ENCODE measurements at places on chromosomes 12 and 14. TPM values are rescaled to one million over a fixed set of nuclear protein-coding genes. Genes with fewer than 3 reads are reported as not detected.

- peak; percentile 15 for DNase-seq
These were observed 44.9 kb downstream of the ATP2B1 start for GRCh38 chr12:89663577-89664357.

Gene SRSF9
- 208 TPM for total RNA-seq

- DNase-seq: no peak
These were observed 66.3 kb upstream of the ESRRB start for GRCh38 chr14:76309572-76310162.

Gene ASB2
- not detected for total RNA-seq

Gene VCPKMT
- 5.3 TPM for total RNA-seq

DNA sequence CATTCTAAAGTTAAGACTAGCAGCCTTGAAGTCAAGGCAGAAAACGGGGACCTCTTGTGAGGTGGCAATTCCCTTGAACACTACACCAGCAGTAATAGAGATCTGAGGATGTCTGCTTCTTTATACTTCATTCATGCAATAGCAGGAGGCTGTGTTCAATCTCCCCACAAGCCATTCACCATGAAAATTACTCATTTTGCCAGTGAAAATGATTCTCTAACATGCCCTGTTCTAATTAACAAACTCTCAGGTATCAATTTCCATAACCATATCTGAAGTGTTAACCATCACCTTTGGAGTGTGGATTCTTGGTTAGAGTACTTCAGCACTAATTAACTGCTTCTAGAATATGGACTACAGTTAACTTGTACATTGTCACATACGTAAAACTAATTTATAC, 3.4 kb upstream of the GLIPR1 start:
- DNase-seq: no peak

Gene TMEM179
- not detected for total RNA-seq

Gene CBLN3
- total RNA-seq: 1.0 TPM

Gene LRRIQ1
- total RNA-seq: 0.68 TPM

DNA sequence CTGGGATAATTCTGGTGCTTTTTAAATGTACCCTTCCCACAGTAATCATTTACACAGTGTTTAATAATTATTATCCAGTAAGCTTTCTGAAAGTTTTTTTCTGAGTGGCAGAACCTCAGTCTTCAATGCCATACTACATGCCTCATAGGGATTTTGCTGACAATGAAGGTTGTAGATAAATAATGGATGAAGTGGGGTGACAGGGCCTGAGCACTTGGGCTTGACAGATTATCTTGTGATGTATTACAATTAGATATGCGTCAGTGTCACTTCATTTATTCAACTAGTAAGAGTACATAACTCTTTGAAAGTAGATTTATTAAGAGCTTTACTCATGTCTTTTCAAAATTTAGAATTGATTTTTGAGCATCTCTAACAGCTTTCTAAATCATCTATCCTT, 176.1 kb downstream of the PDZRN4 start:
- no peak for DNase-seq

DNA sequence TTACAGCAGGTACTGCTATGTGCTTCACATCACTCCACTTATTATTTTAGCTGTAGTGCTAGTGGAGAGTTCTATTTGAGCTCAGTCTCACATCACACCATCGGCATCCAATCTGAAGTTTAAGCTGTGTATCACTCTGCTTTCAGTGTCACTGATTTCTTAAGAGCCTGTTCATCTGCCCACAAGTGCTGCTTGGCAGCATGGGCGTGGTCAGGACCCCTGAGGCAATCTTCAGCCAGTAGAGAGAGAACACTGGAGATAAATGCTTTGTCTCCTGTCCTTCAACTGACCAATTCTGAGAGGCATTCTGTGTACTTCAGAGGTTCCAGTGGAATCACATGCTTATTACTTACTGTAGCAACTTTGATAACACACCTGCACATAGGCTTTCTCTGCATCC, 728.8 kb downstream of the RPS29 start:
- no peak for DNase-seq

DNA sequence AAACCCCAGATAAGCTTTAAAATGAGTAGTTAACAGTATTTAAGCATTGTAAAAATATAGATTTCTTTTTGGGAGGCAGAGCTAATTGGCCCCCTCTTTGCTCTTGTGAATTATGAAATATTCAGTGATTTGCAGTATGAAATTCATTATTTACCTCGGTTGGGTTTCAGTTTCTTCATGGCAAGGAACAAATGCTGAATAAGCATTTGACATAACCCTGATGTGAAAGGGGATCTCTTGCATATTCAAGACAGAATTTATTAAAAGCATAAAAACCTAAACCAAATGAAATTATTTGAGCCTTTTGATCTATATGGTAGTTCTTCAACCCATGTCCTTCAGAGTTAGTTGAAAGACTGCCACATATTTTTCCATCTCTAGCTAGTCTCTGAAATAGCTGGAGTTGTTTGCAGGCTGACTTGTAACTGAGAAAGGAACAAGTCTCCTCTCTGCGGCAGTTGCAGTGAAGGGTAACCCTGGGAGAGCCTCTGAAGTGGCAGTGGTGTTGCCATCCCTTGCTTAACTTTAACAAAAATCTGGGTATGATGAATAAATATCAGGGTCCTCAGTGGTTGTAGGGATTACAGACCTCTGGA, 690 bp downstream of the AKAP6 start:
- DNase-seq: no peak

DNA sequence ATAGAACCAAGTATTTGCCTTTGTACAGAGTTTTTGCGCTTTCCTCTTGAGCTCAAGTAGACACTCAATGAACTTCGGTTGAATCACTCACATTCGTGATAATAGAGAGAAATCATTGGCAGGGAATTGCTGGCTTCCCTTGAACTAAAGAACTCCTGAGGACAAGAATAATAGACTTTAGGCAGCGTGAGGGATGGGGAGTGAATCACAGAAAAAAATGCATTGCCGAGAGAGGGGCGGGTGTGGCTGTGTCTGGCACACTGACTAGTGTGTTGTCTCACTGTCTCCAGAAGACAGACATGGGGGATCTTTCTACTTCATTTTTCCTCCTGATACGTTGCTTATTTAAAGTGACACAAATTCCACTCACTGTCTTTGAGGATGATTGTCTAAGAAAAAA, 805.2 kb downstream of the BCL11B start:
- no peak for DNase-seq

DNA sequence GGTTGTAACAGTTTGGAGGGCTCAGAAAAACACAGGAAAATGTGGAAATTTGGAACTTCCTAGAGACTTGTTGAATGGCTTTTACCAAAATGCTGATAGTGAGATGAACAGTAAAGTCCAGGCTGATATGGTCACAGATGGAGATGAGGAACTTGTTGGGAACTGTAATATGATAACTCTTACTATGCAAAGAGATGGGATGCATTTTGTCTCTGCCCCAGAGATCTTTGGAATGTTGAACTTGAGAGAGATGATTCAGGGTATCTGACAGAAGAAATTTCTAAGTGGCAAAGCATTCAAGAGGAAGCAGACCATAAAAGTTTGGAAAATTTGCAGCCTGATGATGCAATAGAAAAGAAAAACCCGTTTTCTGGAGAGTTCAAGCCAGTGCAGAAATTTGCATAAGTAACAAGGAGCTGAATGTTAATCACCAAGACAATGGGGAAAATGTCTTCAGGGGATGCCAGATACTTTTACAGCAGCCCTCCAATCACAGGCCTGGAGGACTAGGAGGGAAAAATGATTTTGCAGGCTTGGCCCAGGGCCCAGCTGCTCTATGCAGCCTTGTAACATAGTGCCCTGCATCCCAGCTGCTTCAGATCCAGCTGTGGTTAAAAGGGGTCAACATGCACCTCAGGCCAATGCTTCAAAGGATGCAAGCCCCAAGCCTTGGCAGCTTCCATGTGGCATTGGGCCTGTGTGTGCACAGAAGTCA, 572.7 kb upstream of the ATP2B1 start:
- no peak for DNase-seq

GRCh38 chr12:126773012-126773411, 1494.0 kb upstream of the TMEM132C start:
- DNase-seq: no peak

DNA sequence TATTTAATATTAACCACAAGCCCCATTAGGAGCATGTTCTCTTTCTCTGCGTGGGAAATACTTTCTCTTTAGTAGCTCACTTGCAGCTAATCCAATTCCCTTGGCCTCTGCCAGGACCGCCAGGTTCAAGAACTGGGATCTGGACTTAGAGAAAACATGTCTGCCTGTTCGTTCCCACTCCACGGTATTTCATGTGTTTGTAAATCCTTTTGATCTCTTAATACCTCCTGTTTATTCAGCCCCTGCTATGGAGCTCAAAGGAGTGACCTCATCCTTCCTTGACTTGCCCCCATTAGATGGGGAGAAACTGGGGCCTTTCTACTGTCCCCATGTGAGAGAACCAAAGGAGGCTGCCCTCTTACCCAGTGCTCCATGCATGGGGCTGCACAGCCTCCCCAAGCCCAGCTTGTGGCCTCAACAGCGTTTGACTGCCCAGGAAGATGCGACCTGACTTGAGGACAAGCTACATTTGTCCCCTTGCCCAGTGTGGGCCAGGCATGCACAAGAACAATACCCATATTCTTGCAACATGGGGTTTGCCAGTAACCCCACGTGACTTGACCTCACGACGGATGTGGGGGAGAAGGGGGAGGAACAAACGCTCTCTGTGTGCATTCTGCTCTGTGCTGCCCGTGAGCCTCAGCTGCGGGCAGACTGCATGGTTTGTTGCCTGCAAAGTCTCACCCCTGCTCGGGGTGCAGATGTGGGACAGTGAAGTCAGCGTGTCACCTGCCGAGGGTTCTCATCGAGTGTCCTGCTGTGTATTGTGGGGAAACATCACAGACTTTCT, 30.3 kb downstream of the CD9 start:
- peak; percentile 54 for DNase-seq

Gene RPGRIP1
- total RNA-seq: not detected

Gene GALNT16
- total RNA-seq: 0.19 TPM

- DNase-seq: no peak
These were observed 14.2 kb upstream of the SLC24A4 start for GRCh38 chr14:92308716-92309115.

Gene MYF5
- not detected for total RNA-seq

DNA sequence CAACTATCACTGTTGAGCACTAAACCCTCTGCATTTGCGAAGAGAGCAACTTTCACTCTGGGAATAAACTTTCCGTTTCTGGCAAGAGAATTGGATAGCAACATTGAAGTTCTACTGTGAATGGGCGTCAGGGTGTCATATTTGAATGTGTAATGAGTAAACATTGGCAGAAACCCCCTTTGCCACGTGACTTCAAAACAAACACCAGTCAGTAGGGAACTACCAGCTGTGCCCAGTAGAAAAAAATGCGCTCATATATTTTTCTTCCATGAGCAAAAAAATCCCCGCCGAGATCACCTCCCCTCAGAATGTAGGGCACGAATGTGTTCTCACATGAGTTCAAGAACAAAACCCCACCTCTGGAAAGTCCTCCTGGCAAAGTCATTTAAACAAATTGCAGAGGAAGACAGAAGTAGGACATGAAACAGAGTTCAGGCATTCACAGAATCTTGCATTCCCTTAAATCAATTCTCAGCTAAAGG, 80.6 kb downstream of the BTG1 start:
- peak; percentile 30 for DNase-seq

DNA sequence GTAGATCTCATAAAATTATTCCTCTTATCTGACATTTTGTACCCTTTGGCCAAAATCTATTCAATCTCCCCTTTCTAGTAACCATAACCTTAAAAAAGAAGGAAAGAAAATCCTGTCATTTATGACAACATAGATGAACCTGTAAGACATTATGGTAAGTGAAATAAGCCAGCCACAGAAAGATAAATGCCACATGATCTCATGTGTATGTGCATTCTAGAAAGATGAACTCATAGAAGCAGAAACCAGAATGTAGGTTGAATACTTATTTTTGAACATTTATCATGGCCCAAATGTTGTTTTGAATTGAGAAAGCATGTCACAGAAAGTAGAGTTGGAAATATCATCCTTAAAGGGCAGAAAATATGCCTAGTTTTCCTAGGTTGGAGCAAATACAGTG, 1053.6 kb downstream of the SLC6A15 start:
- no peak for DNase-seq

GRCh38 chr12:6065863-6066199, 58.6 kb downstream of the VWF start:
- DNase-seq: no peak

Gene SERPINA5
- total RNA-seq: 0.33 TPM

DNA sequence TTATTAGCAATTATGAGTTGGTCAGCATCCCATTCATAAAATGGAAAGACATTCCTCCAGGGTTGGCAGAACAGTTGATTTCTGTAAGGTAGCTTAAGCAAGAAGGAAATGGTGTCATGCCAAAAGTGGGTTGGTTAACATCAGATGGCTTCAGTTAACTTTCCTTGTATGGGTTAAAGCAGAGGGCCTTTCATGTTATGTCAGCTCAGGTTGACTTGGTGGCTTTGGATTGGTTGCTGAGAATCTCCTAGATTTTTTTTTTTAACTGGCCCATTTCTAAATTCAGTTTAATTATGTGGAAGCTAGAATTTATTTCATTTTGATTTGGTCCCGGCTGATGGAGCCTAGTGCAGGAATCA, 87.8 kb downstream of the BBS10 start:
- DNase-seq: peak; percentile 66

- no peak for DNase-seq
These were observed 35.5 kb upstream of the CDKL1 start for GRCh38 chr14:50432131-50432530.

Gene TAS2R46
- total RNA-seq: 2.4 TPM

Gene FITM1
- 0.51 TPM for total RNA-seq

Gene MOAP1
- 30.6 TPM for total RNA-seq

DNA sequence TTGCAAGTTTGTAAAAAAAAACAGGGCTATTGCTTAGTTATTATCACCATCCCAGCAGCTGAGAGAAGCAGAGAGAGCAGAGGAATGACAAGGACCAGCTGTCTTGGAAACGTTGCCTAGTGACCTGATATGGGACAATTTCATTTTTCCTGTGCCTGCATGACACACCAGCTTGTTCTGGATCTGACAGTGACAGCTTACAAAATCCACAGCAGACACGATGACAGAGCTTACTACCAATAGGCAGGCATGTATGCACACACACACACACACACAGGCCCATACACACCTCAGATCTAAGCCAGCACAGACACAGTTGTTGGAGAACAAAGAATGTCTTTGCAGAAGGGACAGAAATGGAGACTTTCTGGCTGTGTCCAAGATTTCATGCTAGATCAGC, 25.4 kb downstream of the HSPB8 start:
- DNase-seq: no peak

DNA sequence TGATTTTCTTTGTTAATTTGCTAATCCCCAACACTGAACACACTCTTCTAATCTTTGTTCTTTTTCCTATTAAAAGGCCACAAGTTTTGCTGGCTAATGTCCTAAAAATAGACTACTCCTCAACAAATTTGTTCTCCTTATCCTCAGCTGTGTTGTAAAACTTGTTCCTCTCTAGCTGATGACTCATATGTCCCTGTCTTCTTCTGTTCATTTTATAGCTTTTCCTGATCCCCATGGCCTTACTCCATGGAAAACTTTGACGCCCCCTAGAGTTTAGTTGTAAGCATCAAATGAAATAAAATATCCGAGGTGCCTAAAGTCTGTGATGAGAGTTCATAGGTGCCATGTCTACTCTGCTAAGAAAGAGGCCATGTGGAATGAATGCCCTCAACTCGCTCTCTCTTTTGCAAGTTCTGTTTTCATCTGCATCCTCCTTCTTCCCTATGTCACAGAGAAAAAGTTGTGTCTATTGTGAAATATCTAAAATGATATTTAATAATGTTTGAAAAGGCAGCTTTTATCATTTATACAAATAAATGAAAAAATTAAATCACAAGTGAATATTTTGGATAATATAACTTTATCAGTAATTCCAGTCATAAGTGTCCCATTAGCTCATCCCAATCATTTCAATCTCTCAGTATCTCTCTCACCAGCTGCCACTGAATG, 237.9 kb downstream of the IPO8 start:
- peak; percentile 43 for DNase-seq

GRCh38 chr12:82760423-82760822, 73.7 kb downstream of the TMTC2 start:
- DNase-seq: no peak
